ENCODE measurements at places on chromosomes 4 and X. TPM values are rescaled to one million over a fixed set of nuclear protein-coding genes. Genes with fewer than 3 reads are reported as not detected.

GRCh38 chr4:126727461-126727860, 905.3 kb upstream of the INTU start:
- no peak for DNase-seq

FABP2 gene
- not detected for total RNA-seq

DAPP1 gene
- total RNA-seq = not detected

- no peak for DNase-seq
Measured at GRCh38 chr4:98528882-98529281, 129.5 kb downstream of the TSPAN5 start.

DNA sequence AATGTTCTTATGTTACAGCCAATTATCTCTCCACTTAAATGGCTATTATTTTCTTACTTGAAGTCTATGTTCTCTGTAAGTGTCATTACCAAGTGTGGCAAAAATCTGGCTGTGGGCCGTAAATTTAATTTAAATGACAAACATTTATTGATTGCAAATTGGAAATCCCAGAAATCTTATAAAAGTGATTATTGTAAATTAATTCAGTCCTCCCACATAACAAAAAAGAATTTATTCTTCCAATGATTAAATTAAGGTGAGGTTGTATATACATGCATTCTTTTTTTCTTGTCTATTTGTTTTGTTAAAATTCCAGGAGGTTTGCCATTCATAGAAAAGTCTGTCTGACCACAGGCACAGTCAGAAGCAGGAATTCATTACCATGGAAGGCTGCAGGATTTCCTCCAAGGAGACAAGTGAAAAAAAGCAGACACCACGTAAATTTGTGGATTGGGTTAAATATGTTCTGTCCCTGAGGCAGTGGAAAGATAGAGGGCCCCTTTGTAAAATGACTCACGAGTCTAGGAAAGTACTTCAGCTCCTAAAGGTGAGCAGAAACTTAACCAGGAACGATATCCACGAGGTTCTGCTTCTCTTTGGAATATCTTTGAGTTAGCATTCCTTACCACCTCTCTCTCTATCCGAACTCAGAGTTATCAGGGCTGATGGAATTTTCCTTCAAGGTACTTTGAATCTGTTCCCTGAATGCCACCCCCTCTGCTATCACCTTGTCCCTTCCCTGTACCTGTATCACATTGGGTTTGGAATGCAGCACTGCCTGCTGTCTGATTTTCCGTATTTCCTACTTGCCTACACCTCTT, 10.7 kb downstream of the PPARGC1A start:
- no peak for DNase-seq

GRCh38 chr4:151443247-151443646, 34.3 kb downstream of the FHIP1A start:
- DNase-seq = no peak

DNA sequence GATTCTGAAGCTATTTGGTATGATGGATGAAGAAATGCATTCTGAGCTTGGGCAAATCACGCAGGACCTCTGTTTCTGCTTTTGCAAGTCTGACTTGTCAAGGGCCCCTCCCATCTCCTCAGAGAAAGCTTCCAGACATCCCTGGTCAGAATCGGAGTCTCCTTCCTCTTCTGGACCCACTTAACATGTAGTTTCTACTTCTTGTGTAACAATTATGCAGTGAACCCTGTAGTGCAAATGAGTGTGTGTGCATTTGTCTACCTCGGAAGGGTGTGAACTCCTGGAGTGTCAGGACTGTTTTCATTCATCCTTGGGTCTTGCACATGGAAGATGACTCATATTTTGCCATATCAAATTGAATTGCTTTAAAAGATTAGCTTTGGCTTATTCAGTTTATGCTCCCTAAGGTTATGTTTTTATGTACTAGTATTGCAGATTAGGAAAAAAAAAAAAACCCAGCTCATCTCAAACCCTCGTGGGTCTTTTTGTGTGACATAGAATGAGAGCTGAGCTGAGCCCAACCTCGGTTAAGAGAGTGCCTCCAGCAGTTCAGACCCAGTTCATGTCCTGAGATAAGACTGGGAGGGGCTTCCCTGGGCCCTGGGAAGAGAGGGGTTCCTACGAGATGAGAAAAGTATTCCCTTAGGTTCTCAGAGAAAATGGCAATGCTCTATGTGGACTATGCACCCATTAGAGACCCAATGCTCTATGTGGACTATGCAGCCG, 61.1 kb upstream of the RPL34 start:
- no peak for DNase-seq

DNA sequence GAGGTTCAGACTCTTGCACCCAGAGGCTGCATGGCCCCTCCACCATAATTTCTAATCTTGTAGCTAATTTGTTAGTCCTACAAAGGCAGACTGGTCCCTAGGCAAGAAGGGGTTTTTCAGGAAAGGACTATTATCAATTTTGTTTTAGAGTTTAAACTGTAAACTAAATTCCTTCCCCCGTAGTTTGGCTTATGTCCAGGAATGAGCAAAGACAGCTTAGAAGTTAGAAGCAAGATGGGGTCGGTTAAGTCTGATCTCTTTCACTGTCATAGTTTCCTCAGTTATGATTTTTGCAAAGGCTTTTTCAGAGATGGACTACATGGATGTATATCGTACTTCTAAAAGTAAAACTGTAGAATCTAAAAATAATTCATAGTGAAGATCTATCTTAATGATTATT, 258.1 kb upstream of the IL1RAPL1 start:
- no peak for DNase-seq

GRCh38 chr4:8067274-8067936, 91.2 kb downstream of the ABLIM2 start:
- no peak for DNase-seq

DNA sequence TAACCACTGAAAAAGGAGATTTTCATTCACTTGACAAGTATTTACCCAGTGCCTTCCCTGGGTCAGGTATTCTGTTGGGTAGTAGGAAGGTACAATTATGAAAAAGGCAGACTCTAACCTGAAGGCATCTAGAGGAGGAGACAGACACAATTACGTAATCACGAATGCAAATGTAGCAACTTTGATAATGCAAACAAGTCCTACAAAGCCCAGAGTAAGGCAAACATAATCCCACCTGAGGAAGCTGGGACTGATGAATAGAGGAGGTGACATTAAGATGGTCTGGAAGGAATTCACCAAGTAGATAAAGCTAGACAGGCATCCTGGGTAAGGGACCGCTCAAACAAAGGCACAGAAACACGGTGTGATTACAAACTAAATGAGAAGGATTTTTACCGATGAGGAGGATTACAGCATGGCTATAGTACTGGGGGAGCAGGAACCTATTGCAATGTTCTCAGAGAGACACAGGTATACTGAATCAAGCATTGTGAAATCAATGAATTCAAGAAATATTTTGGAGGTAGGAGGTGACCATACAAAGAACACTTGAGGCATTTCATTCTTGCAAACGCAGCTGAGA, 37.1 kb downstream of the TMEM150C start:
- DNase-seq = no peak

RNF128 gene
- total RNA-seq = 17.0 TPM

CORIN gene
- total RNA-seq = 1.5 TPM

- no peak for DNase-seq
Measured at GRCh38 chr4:54842656-54843055, 184.9 kb downstream of the KIT start.

DNA sequence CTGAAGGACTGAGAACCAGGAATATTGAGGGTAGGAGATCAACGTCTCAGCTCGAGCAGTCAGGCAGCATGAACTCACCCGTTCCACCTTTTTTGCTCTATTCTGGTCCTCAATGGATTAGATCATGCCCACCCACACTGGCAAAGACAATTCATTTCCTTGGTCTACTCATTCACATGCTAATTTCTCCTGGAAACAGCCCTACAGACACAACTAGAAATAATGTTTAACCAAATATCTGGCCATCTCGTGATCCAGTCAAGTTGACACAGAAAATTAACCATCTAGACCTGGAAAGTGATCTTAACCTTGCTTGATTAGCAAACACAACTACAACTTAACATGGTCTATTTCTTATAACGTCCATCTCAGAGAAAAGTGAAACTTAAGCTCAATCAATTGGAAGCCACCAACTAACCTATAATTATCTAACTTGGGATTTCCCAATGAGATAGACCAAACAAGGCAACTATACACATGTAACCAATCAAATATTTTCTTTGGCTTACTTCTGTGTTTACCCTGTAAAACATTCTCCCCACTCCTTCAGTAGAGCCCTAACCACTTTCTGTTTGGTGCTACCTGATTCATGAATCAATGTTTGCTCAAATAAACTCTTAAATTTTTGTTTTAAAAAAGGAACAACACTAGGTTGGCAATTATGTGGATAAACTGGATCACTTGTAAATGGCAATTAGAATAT, 69.7 kb upstream of the MAMLD1 start:
- DNase-seq = no peak

- DNase-seq = no peak
Measured at GRCh38 chr4:89434364-89434988, 126.9 kb upstream of the GPRIN3 start.

DNA sequence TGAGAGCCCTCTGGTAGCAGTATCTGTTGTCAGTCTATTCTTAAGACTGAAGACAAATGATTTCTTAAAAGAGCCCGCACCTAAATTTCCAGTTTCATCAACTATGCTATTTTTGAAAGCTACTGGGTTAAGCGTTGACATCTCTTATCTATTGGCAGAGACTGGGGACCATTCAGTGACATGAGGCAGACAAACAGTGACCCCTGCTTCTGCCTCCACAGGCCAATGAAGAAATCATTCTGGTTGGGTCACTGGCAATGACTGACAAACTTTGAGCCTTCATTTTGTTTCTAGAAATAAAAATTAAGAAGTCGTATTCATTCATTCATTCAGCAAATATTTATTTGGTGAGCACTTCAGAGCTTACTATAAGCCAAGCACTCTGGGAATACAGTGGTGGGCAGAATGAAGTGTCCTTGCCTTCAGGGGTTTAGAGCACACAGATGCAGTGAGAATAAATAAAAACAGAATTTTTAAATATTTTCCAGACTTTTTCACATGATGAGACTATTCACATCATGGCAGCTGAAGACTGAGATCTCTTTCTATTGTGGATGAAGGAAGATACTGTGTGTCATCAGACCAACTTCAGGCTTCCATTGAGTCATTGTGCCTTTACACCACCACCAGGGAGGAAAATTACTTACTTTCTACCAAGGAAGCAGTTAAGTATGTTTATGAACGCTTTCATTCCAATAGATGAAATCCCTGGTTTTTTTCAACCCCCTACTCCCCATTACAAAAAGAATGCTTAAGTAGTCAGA, 36.0 kb downstream of the SORBS2 start:
- no peak for DNase-seq

CLTRN gene
- 2.5 TPM for total RNA-seq

- peak; percentile 42 for DNase-seq
Measured at GRCh38 chr4:65670331-65671031, at the start of gene EPHA5. Gene EPHA5, minus strand, starts transcription at chr4:65670489. Its CDS starts 747 bp downstream, at chr4:65669742.

DNA sequence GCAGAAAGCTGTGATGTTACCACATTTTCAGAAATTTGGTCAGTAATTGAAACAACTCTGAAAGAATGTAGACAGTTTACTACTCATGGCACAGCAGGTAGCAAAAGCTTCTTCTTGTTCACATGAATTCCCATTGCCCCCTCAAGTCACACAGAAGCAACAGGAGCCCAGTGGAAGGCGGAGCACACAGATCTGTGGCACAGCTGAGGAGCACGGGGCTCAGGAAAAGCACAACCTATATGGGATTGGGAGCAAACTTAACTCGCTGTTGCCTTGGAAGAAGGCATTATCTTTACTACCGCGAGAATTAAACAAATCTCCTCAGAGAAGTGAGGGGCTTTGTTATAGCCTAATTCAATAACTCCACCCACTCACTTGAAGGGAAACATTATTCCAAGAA, 358.5 kb downstream of the SPOCK3 start:
- DNase-seq = no peak

DNA sequence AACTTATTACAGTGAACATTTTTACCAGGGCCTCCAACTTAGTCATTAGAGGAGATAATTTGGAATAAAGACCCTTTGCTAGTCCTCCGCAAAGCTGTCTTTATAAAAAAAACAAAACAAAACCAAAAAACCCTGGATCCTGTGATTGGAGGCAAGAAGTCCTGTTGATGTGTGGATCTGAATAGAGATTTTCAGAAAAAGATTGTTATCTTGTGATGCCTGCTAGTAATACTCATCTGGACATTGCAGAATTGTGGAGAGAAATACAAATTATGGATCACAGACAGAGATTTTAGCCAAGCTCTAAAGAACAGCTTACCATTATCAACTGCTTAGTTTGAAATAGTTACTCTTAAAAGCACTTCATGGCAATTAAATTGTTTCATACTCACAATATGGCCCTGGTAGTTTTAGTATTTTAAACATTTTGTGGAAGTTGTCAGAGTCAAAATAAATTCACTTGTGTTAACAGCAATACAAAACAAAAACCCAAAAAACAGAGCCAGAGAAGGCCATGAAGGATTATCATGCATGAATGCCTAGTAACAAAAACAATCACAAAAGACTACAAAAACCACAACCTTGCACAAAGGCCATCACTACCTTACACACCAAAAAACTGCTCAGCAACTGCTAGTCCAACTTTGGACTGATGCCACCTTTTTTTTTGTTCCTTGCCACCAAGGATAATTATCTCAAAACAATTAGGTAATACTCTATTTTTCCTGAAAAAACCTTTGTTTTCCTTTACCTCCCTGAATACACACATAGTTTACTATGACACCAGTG, 514.5 kb upstream of the SLIT2 start:
- no peak for DNase-seq

ENPP6 gene
- total RNA-seq = not detected

- no peak for DNase-seq
Measured at GRCh38 chr4:13670456-13671160, 43.1 kb upstream of the BOD1L1 start.

GRCh38 chrX:34381241-34381640, 249.1 kb upstream of the FAM47A start:
- no peak for DNase-seq

PNCK gene
- total RNA-seq = 5.4 TPM

DNA sequence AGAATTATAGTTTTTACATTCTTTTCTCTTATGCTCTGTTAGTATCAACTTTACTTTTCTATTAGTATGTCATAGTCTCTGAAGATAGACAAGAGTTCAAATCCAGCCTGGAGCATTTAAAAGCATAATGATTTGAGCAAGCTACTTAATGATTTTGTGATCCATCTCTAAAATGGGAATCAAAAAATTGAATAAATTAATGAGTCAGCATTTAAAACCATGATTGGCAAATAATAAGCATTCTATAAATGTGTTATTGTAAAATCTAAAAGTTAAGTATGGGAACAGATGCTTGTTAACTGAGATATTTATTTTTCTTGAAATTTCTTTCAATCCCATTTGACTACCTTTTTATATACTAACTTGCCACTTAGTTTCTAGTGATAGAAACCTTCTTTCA, 391.6 kb downstream of the PCDH7 start:
- DNase-seq = no peak

DNA sequence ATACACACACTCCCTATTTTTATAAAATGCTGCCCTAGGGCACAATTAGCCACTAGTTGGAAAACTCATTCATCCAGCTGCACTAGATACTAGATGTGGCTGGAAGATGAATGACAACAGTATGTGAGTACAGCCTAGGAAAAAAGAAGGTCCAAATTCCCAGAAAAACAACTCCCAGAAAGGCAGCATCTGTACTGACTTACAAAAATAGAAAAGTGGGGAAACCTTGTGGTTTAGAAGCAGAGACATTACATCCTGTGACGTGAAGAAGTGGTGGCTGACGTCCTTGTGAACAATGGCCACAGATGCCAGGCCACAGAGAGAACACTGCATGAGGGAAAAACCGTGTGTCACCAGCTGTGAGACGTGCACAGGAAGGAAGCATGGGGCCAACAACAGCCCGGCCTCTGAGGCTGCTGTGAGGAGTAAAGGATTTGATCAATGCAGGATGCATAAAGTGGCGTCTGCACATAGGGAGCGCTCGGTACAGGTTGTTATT, 81.2 kb downstream of the SPRY1 start:
- DNase-seq = no peak

- DNase-seq = no peak
Measured at GRCh38 chr4:34181891-34182290, 2062.4 kb downstream of the ARAP2 start.
